ENCODE measurements at places on chromosomes 6 and 20. TPM values are rescaled to one million over a fixed set of nuclear protein-coding genes. Genes with fewer than 3 reads are reported as not detected.

TAPBP gene
- 37.7 TPM for total RNA-seq

MUC21 gene
- under 0.01 TPM for total RNA-seq

UBE2V1 gene
- total RNA-seq: 33.8 TPM

PI3 gene
- 6.5 TPM for total RNA-seq

TINAG gene
- total RNA-seq: not detected

SENP6 gene
- 64.0 TPM for total RNA-seq

MYLK4 gene
- total RNA-seq: 0.42 TPM

BMP6 gene
- total RNA-seq: 0.19 TPM

NTSR1 gene
- total RNA-seq: 0.09 TPM

POU5F1 gene
- total RNA-seq: 0.80 TPM

THEMIS gene
- total RNA-seq: 71.3 TPM

FOXF2 gene
- not detected for total RNA-seq

RAB44 gene
- total RNA-seq: 0.28 TPM

CAGE1 gene
- total RNA-seq: 0.09 TPM

ZNF165 gene
- total RNA-seq: 0.99 TPM
